ENCODE measurements at places on chromosomes 12 and 14. TPM values are rescaled to one million over a fixed set of nuclear protein-coding genes. Genes with fewer than 3 reads are reported as not detected.

REP15 gene
- 0.35 TPM for total RNA-seq

SMAGP gene
- total RNA-seq = 5.5 TPM

PMEL gene
- total RNA-seq = 11.3 TPM

GUCY2C gene
- total RNA-seq = not detected

CAND1 gene
- total RNA-seq = 176 TPM

- no peak overlapping the region for H3K4me3 ChIP-seq
- no peaks in the 10 kb centered on the region for H3K4me1 ChIP-seq
- DNase-seq = no peak
These were observed 1009.7 kb downstream of the VRK1 start for GRCh38 chr14:97806891-97807290.

GRCh38 chr12:127038152-127038551 is 1228.8 kb upstream of the TMEM132C start:
- H3K27ac ChIP-seq = no peak overlapping the region
- DNase-seq = no peak
- H3K4me1 ChIP-seq = no peaks in the 10 kb centered on the region
- no peak overlapping the region for H3K4me3 ChIP-seq

DNA sequence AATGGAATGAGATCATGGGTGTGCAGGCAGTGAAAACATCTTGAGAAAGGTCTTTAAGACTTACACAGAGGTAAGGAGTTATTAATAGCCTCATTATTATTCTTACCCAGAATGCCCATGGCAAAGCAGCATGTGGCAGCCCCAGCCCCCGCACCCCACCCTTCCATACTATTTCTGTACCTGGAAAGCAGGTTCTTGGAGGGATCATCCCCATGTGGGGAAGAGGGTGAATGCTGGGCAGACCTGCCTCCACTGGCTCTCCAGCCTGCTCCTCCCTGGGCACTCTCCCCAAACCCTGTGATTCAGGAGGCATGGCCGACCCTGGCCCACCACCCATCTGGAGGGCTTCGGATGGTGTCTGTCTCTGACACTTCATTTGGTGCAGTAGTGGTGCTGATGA is 28.3 kb downstream of the NPC2 start:
- no peak for DNase-seq
- no peak overlapping the region for H3K4me3 ChIP-seq
- H3K27me3 ChIP-seq = no peaks in the 10 kb centered on the region
- H3K36me3 ChIP-seq = no peaks in the 10 kb centered on the region
- no peak overlapping the region for H3K27ac ChIP-seq
- peaks cover 12% of the 10 kb centered on the region for H3K4me1 ChIP-seq

- peak overlapping the region; percentile 69 for H3K27ac ChIP-seq
- no peaks in the 10 kb centered on the region for H3K36me3 ChIP-seq
- no peaks in the 10 kb centered on the region for H3K27me3 ChIP-seq
These were observed 38.4 kb downstream of the ACTN1 start for GRCh38 chr14:68940614-68941185.

- no peak overlapping the region for H3K4me3 ChIP-seq
- no peaks in the 10 kb centered on the region for H3K36me3 ChIP-seq
- DNase-seq = no peak
These were observed 523 bp downstream of the SLC6A13 start for GRCh38 chr12:262113-262512.

GRCh38 chr12:24751181-24751580 is 197.7 kb downstream of the BCAT1 start:
- H3K4me1 ChIP-seq = peaks cover 11% of the 10 kb centered on the region
- no peaks in the 10 kb centered on the region for H3K36me3 ChIP-seq
- no peak overlapping the region for H3K27ac ChIP-seq
- DNase-seq = no peak
- H3K4me3 ChIP-seq = no peak overlapping the region

GRCh38 chr14:60893911-60894310 is 87.0 kb downstream of the TRMT5 start:
- H3K27me3 ChIP-seq = no peaks in the 10 kb centered on the region
- no peaks in the 10 kb centered on the region for H3K4me1 ChIP-seq
- H3K36me3 ChIP-seq = no peaks in the 10 kb centered on the region
- H3K4me3 ChIP-seq = no peak overlapping the region

GRCh38 chr14:70931008-70931407 is 23.7 kb downstream of the PCNX1 start:
- H3K4me3 ChIP-seq = no peak overlapping the region
- no peak overlapping the region for H3K27ac ChIP-seq
- peaks cover 4% of the 10 kb centered on the region for H3K4me1 ChIP-seq
- no peaks in the 10 kb centered on the region for H3K27me3 ChIP-seq
- DNase-seq = no peak
- H3K36me3 ChIP-seq = no peaks in the 10 kb centered on the region

- H3K27me3 ChIP-seq = no peaks in the 10 kb centered on the region
- no peak overlapping the region for H3K27ac ChIP-seq
- H3K4me3 ChIP-seq = no peak overlapping the region
- H3K36me3 ChIP-seq = no peaks in the 10 kb centered on the region
- H3K4me1 ChIP-seq = no peaks in the 10 kb centered on the region
- no peak for DNase-seq
These were observed 12.9 kb upstream of the RNASE10 start for GRCh38 chr14:20492486-20492885.

GRCh38 chr14:49879646-49880204 is 13.2 kb upstream of the ARF6 start:
- H3K36me3 ChIP-seq = no peaks in the 10 kb centered on the region
- no peaks in the 10 kb centered on the region for H3K27me3 ChIP-seq
- H3K4me3 ChIP-seq = no peak overlapping the region
- DNase-seq = peak; percentile 75

DNA sequence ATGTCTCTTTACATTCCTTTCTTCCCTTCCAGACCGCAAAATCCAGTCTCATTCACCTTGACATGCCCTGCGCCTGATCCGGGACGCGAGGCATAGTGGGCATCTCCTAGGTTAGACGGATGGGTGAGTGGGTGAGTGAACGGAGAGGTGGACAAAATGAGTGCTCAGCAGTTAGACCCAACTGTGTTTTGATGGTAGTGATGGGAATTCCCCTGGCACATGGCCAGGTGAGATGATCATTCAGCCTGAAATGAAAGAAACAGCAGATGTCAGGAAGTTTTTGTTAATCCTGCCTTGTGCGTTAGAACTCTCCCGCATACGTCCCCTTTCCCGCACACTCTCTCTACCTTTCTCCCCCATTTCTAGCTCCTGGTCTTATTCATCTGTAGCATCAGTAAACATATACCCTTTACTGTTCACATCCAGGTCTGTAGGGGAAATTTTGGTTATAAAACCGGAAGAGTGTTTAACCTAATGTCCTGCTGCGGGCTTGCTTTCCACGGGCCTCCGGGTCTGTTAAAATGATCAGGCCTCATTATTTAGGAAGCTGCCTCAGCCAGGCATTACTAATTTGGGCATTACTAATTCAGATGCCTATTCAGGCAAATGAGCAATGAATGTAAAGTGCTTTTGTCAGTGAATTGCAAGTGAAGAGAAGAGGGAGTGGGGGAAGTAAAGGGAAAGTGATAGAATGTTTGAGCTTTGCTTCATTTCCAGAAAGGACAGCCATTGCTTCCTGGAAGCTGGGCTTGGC is 172.8 kb downstream of the ETV6 start:
- H3K27me3 ChIP-seq = no peaks in the 10 kb centered on the region
- H3K4me1 ChIP-seq = peaks cover 33% of the 10 kb centered on the region
- no peaks in the 10 kb centered on the region for H3K36me3 ChIP-seq
- DNase-seq = no peak
- peak overlapping the region; percentile 25 for H3K27ac ChIP-seq

- peaks cover 4% of the 10 kb centered on the region for H3K4me1 ChIP-seq
- H3K36me3 ChIP-seq = peaks cover 10% of the 10 kb centered on the region
- H3K4me3 ChIP-seq = no peak overlapping the region
- DNase-seq = no peak
These were observed 107.7 kb upstream of the FKBP4 start for GRCh38 chr12:2687058-2687457.

GRCh38 chr12:100827901-100828520 is 33.4 kb downstream of the ANO4 start:
- peak; percentile 60 for DNase-seq
- no peaks in the 10 kb centered on the region for H3K4me1 ChIP-seq

DNA sequence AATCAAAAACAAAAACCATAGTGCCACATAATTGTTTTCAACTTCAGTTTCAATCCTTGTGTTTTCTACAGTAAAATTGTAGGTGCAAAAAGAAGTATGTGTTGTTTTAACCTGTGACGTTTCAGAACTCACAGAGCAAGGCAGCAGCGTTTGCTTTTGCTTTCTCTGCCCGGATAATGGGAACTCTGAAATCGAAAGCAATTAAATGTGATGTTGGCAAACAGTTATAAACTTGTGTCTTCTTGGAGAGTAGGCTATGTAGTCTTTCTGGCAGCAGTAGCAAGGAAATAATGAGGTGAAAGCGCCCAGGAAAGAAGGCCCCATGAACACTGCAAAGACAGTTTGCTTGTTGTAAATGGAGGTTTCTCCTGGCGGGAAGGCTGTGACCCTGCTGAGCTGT is 39.1 kb downstream of the FNTB start:
- no peak for DNase-seq
- H3K27me3 ChIP-seq = no peaks in the 10 kb centered on the region
- peaks cover 9% of the 10 kb centered on the region for H3K36me3 ChIP-seq
- no peaks in the 10 kb centered on the region for H3K4me1 ChIP-seq
- no peak overlapping the region for H3K27ac ChIP-seq

DNA sequence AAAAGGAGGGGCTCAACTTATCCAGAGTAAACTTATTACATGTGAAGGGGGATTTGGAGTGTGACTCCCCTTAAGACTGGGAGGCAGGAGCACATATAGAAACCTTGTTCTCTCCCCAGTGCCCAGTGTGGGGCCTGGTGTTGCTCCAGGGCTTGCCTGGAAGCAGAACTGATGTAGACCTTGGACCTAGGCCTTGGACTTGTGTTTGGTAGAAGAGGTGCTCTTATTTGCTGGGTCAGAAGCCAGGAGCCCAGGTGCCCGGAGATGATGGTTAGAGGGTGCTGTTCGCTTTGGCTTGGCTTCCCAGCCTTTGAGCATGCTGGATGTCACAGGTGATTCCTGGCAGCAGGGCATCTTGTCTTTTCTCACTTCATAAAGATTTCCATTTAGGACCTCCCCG is 110.4 kb downstream of the SMOC1 start:
- H3K27me3 ChIP-seq = no peaks in the 10 kb centered on the region
- no peak overlapping the region for H3K4me3 ChIP-seq
- H3K36me3 ChIP-seq = no peaks in the 10 kb centered on the region
- H3K4me1 ChIP-seq = peaks cover 4% of the 10 kb centered on the region
